ENCODE measurements at places on chromosomes 4 and X.

DNA sequence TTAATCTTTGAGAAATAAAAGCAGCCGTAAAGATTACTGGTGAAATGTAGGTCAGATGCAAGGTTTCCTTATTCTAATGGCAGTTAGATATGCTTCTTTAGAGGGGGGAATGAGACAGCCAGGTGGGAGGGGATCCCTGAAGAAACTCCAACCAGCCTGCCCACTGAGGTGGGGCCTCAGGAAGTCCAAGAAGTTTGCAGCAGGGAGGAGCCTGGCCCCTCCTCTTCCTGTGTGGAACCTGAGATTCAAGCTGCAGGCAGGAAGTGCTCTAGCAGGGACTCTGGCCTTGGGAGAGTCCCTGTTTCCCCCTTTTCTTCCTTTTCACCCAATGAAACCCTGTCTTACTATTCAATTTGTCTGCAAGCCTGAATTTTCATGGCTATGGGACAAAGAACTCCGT, 101.4 kb upstream of the SLITRK2 start:
- DNase-seq = no peak

GRCh38 chr4:111556141-111556781, 589.0 kb upstream of the FAM241A start:
- DNase-seq = no peak

DNA sequence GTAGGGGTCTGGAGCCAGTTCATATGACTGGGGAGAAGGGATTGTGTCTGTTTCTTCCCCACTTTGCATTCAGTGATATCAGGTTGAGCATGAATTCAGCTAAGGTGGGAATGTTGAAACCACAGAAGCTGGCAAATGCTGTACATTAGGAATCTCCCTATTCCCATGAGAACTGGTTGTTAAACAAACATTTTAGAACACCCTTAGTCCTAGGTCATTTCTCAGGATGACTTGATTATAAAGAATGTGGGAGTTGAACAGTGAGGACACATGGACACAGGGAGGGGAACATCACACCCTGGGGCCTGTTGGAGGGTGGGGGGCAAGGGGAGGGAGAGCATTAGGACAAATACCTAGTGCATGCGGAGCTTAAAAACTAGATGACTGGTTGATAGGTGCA, 62.6 kb upstream of the LIMCH1 start:
- DNase-seq = no peak

DNA sequence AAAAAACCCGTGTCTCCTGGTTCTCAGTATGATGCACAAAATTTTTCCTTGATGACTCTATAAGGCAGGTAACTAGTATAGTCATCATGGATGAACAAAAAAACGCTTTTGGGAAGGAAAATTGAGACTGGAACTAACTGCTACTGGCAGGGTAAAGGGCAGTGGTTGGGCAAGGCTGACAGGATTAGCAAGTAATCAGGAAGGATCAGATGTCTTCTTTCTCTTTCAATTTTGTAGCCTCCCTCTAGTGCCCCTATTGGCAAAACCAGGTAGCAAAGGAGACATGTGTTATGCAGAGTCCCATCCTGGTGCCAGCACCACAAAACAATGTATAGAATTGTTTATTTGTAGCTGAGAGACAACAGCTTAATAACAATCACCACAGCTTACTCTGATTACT, 12.8 kb upstream of the SLITRK4 start:
- DNase-seq = no peak

- no peak for DNase-seq
Measured at GRCh38 chr4:26584725-26585124, 841 bp downstream of the TBC1D19 start.

DNA sequence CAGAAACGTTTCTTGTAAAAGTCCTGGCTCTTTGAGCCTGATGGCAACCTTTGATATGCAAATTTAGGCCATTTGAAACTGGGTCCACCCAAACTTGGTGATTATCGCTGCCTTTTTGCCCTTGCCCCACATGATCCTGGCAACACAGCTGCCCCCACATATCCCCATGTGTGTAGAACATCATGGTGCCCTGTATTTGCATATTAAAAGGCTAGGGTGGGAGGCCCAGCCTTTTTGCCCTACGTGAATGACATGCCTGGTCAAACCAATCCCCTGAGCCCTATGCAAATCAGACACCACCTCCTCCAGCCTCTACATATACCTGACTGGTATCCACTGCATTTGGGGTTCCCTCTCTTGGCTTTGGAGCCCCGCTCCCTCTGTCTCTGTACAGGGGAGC, 202.4 kb downstream of the MAB21L2 start:
- DNase-seq = no peak

DNA sequence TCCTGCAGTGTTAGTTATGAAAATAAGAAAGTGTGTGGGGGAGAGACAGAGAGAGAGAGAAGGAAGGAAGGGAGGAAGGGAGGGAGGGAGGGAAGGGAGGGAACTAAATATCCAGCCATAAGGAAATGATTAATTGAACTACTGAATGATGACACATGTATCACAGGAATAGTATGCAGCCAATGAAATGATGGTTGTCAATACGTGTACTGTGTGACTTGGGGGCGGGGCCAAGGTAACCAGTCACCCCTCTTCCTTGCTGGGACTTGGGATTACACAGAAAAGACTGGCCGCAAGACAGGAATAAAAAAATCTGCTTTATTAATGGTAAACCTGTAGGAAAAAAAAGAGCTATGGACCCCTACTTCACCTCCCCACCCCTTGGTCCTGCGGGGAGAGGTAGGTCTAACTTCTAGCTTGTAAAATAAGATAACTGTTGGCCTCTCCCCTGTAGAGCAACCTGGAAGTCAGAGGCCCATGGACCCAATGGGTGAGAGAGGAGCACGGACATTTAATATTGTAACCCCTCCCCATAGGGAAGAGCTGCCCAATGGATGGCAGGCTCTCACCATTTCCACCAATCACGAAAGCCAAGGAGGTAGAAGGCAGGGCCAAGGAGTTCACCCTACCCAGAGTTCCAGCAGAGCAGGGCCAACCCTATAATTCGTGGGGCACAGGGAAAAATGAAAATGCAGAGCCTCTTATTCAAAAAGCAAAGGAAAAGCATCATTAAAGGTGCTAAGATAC, 7.4 kb downstream of the PPP2R2C start:
- DNase-seq = no peak

DNA sequence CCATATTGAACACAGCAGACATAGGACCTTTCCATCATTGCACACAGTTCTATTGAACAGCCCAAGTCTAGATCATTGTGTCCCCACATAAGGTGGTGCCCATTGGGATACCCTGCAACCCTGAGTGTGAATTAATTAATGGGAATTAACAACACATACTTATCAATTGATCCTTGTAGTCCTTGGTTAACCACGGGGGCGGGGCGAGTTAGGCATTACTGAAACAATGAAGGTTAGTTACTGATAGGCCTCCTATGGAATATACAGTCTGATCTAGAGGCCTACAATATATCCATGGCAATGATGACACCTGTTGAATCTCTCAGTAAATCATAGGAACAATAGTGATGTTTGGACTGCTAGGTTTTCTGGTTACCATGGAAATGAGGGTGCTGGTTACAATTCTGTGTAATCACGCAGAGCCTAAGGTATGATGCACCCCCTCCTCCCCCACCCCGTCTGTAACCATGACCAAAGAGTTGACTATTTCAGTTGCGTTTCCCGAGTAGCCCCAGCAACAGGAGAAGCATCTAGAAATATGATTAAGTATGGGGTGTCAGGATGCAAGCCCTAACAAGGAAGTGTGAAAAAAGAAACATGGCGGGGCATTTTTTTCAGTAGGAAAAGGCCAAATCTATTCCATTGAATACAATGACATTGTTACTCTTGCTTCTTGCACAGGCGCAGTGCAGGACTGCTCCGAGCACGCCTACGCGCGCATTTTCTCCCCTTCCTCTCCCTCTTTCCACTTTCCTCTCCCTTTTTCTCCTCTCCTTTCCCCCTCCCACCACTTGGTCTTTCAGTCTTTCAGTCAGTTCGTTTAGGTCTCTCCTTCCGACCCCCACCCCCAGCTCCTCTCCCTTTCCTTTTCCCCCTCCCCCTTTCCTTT, 677 bp upstream of the NONO start:
- DNase-seq = peak; percentile 2

GRCh38 chr4:55921093-55921492, 27.7 kb upstream of the CEP135 start:
- DNase-seq = no peak

DNA sequence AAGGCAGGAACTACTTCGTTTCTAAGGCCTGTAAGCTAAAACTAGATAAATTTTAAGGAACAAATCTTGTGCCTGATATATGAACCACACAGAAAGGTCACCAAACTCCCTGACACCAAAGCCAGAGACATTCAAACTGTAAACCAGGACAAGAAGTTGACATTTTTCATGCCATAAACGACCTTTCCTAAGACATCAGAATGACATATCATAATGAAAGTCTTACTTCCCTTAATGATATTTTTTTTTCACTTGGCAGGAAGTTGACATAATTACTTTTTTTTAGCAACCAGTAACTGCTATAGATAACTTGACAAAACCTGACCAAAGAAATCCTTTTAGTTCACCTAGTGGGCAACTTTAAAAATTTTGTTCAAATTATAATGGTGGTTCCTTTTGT, 231.5 kb upstream of the AGTR2 start:
- DNase-seq = no peak

- DNase-seq = no peak
Measured at GRCh38 chr4:6689506-6689960, 4.1 kb upstream of the S100P start.

DNA sequence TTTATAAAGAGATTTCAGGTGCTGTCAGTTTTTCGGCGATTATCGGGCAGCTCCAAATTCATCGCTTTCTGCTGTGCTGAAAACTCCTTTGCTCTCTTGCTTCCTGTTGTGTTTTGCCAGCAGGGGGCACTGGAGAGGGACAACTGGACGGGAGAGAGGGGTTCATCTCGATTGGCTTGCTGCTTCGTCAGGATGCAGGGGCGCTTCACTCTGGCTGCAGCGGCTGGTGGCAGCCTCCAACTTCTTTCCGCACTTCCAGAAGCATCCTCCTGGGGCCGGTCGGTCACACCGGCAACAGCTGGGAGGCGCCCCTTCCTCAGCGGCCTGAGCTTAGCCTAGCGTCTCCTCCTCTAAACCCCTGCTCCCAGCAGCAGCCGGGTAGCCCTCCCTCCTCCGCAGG, 29.5 kb downstream of the MSL3 start:
- DNase-seq = peak; percentile 37

- no peak for DNase-seq
Measured at GRCh38 chr4:2915789-2916188, 47.4 kb downstream of the NOP14 start.

GRCh38 chr4:62644372-62644771, 1444.2 kb downstream of the ADGRL3 start:
- no peak for DNase-seq

GRCh38 chrX:68059469-68059868, 373.8 kb downstream of the OPHN1 start:
- DNase-seq = no peak

GRCh38 chr4:4868040-4868757, 8.7 kb downstream of the MSX1 start:
- DNase-seq = no peak

DNA sequence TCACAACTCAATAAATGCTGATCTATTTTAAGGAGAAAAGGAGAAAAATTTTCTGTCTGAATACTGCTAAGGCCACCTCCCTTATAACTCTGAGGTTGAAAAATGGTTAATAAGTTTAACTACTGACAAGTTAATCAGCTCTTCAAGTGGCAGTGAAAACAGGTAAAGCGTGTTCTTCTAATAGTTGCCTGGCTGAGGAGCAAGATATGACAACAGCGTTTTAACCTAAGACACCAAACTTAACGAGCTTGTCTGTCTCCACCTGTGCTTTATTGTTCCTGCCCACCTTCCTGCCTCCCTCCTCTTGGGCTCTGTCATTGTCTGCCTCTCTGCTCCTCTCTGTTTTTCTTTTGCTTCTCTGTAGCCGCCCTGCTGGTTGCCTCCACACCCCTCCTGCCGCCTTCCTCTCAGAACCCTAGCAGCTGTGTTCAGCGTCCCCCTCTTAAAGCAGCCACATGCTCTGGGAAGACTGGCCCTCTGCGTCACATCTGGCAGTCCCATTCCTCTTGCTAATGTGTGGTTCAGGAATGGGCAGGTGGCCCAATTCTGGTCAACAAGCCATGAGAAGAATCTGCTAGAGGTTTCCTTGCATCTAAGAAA, 4.3 kb upstream of the TSPAN5 start:
- no peak for DNase-seq

- no peak for DNase-seq
Measured at GRCh38 chr4:25131381-25131780, 28.9 kb downstream of the SEPSECS start.

DNA sequence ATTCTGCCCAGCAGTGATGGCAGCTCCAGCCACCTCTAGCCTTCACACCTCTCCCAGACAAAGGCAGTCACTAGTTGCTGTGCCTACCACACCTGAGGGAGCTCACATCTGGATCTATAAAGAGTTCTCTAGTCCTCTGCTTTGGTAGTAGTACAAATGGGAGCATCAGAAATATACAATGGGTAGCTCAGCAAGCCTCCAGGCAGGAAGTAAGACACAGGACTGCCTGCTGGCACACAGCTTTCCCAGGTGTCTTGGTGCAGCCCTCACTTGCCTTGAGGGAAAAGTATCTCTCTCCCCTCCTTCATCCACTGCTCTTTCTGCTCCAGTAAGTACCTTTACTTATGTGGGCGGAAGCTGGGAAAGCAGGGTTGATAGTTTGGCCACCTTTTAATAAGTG, 212.9 kb upstream of the SLC7A11 start:
- DNase-seq = no peak

- DNase-seq = no peak
Measured at GRCh38 chr4:95547715-95548471, 880 bp downstream of the UNC5C start.

DNA sequence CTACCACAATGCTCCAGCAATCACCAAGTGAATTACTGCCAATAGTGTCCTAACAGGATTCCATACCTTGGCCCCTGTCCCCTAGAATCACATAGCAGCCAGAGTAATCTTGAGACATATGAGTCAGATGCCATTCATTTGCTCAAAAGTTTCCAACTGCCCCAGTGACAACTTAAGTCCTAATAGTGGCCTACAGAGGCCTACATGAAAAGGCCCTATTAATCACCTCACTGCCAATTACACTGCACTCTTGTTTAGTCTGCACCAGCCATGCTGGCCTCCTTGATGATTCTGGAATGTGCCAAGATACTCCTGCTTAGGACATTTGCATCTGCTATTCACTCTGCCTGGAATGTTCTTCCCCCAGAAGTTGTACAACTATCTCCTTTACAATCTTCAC, 130.7 kb downstream of the NR3C2 start:
- DNase-seq = no peak

DNA sequence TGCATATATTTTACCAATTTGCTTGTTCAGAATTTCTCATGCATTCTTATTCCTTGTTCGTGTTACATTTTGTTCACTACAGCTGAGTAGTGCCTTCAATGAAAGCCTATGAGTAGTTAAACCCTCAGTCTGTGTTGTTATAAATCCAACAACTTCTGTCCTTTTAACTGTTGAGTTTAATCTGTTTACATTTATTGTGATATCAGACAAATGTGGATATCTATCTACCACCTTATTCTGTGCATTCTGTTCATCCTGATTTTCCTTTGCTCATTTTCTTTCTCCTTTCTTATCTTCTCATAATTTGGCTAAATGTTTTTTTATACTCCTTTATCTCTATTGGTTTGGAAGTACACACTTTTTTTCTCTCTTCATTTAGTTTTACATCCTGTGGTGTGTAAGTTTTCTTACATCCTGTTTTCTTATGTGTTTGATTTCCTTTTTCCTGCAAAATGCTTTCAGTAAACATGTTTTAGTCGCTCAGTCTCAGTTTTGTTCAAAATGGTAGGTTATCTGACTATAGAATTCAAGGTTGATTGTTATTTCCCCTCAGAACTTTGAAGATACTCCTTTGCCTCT, 54.2 kb downstream of the CASP6 start:
- DNase-seq = no peak

Data from stimulated activated CD8-positive, alpha-beta memory T cell treated with anti-CD3 and anti-CD28 coated beads, Interleukin-2, amount 100 ng/mL, for 1 hour (primary cell).